Stimulated activated CD4-positive, alpha-beta T cell treated with anti-CD3 and anti-CD28 coated beads, TNF-alpha, amount 100 ng/mL, for 24 hours (primary cell): ENCODE measurements at places on chromosomes 7 and 10.

- no peak for DNase-seq
Observed at GRCh38 chr7:87058744-87059524, 520 bp downstream of the ELAPOR2 start.

GRCh38 chr10:115827231-115828009 lies 445.6 kb downstream of the GFRA1 start:
- DNase-seq, result no peak

DNA sequence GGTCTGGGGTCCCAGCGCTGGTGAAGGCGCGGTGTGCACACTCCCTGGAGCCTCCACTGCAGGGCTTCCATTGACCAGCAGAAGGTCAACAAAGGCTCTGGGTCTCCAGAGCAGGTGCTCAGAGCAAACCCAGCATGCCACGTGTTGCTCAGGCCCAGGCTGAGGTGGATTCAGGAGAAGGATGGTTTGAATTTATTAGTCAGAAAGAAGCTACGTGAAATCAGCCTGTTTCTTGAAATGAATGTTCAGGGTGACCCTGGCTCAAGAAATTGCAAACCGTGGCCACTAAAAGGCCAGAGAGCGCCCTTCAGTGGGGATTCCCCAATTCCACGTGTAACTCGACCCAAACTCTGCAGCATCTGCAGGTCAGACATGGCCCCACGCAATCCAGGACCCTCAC lies 82.7 kb upstream of the PFKP start:
- no peak for DNase-seq

- no peak for DNase-seq
Observed at GRCh38 chr7:48398191-48398590, 226.9 kb downstream of the ABCA13 start.

GRCh38 chr10:91975438-91975837 lies 51.9 kb downstream of the BTAF1 start:
- DNase-seq, result no peak

DNA sequence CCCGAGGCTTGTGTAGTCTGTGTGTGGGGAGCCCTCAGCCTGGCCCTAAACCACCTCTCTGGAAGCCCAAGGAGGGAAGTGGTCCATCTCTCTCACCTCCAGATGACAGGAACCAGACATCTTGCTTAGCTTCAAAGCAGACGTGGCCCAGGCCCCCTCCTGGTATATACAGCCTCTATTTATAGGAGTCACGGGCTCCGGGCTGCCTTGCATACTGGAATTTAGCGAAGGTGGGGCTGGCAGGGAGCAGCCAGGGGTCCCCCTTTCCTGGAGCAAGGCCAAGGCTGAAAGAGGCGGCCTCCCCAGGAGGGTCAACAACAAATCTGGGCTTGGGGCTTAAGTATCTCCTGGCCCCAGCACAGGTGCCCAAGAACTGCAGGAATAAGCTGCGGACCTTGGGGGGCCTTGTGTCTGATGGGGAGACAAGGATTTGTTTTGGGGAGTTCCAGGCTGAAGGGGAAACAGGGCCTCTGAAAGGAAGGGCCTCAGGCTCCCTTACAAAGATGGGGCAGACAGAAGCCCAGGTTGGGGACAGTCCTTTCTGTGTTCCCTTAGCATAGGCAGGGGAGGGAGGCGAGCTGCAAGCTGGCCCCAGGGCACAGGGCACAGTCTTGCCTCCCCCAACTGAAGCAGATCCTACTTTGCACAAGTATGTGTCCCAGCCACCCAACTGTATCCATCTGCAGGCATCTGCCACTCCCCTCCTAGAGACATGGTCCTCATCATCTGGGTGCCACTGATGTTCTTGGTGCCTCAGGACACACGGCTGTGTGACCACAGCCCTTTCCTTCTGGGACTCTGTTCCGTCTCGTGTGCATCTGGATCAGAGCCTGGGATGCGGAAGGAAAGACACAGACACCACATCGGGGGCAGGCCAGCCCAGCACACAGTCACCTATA lies 11.9 kb downstream of the ZCCHC24 start:
- no peak for DNase-seq
